HTR-8/SVneo (cell line): ENCODE measurements at places on chromosomes 12 and 14.

DNA sequence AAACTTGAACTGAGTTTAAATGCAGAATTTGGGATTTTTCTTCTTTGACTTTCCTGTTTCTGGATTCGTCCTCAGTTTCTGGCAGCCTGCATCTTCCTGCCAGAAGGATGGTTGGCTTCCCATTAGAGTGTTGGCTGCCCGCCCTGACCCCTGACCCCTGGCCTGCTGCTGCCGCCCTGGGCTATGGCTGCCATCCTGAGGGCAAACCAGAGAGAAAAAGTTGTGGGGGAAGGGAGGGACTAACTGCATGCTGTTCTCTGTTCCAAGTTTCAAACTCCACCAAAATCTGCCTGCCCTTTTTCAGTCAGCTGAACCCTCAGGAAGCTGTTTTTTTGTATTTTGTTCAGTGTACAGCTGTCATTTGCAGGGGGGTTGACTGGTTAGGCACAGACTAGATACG lies 48.4 kb downstream of the FNTB start:
- no peak for DNase-seq

GRCh38 chr14:55780156-55780946 lies 200.3 kb downstream of the KTN1 start:
- no peak for DNase-seq

DNA sequence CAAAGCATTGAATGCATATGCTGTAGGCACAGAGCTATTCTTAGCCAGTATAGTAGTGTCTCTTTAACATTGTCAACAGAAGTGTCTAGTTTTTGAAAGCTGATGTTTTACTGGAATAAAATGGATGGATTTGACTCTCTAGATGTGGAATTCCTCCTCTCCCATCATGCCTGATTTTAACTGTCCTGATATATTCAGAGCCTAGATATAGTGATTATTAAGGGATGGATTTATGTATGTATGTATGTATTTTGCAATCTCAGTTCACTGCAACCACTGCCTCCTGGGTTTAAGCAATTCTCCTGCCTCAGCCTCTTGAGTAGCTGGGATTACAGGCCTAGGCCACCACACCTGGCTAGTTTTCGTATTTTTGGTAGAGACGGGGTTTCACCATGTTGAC lies 144.8 kb upstream of the NAV3 start:
- no peak for DNase-seq

GRCh38 chr12:82430541-82431145 lies 72.3 kb downstream of the METTL25 start:
- no peak for DNase-seq

DNA sequence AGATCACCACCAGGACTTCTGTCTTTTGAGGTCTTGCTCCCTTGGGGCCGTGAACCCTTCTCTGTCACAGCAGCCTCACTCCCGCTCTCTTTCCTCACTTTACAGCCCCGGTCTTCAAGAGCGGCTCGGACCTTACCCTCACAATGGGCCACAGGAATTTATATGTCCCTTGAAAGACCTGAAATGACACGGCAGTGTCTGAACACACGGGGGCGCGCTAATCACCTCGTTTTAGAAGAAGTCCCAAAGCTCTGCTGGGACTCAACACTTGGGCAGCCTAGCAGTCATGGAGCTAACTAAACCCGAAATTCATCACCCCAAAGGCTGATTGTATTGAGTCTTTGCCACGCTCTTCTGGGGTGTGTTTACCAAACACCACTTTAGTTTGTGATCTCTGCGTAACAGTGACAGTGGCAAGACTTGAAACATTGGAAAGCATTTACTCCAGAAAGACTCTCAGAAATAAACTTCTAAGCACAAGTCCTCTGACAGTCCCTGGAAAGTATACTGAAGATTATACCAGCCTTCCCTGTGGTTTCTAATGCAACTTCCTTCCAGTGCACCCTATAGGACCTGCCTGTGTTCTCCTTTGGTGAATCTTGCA lies 29.0 kb downstream of the SERPINA11 start:
- peak; percentile 67 for DNase-seq

DNA sequence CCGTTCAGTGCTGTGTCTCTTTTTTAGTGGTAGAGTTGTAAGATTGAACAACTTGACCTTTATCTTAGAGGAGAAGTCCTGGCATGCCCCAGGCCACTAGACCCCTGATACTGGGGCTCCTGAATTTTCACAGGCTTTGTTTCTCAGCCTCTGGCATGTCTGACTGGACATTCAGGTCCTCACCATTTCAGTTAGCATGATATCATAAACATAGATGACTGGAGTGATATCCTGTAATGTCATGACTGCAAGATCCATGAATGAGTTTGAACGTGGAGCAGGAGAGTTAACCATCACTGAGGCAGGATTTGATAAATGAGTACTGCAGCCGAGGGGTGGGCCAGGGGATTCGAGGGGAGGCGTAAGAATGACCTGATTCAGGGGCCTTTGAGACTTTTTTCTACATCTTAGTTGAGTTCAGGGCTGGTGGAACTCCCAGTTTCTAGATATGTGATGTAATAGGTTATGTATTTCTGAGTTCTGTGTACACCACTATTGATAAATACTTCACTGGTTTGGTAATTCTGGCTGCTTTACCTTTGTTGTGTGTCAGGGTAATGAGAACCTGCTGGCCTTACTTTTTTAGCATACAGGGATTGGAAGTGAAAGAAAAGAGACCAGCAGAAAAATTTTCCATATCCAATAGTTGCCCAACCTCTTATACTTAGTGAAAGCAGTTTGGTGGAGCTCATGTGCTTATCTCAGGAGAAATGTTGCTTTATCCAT lies 217.0 kb downstream of the SYNE2 start:
- DNase-seq: no peak

DNA sequence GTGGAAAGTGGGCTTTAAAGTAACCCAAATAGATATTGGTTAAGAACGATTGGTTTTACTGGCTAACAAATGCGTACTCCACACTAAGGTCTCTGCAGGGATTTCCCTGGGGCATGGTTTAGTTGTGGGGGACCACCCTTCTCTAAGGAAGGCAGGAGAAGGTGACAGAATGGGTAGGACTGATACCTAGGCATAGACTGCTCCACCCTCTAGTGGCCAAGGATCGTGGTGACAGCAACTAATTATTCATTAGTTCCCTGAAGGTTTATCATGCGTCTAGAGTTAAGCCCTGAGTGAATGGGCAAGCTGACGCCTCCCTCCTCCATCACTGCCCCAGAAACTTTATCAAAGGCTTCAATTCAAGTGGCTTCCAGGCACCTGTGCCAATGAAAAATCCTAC lies 9.1 kb downstream of the FAM181A start:
- peak; percentile 41 for DNase-seq

DNA sequence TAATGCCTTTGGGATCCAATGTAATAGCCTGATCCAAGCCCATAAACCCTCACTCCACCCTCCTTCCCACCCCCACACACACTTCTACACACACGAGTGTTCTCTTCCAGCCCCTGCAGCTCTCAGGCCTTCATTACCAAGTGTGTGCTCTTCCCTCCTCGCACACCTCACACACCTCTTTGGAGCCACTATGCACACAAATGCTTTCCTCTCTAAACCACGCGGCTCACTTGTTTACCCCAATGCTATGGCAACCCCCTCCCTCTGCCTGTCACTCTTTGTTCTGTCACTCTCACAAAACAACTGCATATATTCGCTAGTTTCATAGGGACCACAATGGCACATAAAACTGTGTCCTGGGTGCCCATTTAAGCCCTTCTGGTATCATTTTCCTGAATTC lies 35.1 kb downstream of the PPP2R5E start:
- DNase-seq: no peak

DNA sequence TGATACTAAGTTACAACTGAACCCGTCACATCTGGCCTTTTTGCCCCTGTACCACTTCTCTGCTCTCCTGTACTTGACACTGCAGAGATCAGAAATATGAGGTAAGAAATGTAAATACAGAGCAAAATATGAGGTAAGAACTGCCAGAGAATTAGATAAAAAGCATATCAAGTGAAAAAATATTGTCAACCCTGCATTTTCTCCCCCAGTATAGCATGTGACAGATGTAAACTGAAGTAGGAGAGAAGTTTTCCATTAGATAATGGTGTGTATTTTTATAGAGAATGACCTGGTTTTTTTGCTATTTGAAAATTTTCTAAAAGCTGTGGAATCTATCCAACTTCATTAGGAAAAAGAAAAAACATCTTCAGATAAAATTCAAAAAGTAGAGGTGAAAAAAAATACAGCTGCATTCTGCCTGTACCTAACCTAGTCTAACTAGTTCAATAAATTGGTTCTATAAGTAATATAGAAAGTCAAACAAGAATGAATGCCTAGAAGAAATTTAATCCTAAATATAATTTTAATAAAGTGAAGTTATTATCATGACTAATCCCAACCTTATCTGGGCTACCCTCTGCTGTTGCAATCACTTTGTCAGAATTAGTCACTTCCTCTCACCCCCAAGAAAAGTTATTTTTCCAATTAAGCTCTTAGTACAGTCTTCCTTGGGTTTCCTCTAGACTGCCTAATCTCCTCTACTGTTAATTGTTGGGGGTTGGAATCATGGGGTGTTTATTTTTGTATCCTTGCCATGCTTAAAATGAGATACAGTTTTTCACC lies 210.0 kb downstream of the RASSF9 start:
- DNase-seq: peak; percentile 14

- DNase-seq: no peak
Measured at GRCh38 chr14:61866932-61867920, 105.0 kb downstream of the SNAPC1 start.

- DNase-seq: no peak
Measured at GRCh38 chr12:114666746-114667668, 17.0 kb downstream of the TBX3 start.

- DNase-seq: peak; percentile 92
Measured at GRCh38 chr12:6167327-6168280, 32.6 kb upstream of the CD9 start.

DNA sequence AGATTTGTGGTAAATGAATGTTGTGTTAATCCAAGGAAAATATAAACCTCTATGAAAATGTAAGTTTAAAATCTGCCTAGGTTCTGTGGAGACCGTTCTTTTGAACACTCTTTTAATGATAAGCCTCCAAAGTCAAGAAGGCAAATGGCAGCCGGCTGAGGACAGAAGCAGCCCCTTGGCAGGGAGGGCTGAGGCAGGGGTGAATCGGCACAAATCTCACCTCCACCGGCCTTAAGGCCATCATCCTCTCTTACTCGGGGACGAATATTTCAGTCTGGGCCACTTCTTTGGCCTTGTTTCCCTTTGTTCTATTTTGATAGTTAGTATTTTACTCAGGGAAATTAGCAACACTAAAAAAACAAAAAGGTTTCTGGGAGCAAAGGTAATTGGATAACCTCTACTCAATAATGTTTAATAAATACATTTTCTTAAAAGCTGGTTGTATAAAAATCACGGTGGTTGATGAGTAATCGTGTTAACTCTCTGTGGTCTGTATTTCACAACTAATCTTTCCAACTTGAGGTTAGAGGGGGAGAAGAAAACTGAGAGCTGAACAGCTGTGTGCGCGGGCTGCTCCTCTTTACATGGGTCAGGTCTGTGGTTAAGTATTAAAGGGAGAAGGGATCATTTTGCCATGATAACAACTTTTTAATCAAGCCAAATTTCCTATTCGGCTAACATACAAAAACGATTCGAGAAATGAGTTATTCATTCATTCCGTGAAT lies 18.6 kb downstream of the LGMN start:
- no peak for DNase-seq

DNA sequence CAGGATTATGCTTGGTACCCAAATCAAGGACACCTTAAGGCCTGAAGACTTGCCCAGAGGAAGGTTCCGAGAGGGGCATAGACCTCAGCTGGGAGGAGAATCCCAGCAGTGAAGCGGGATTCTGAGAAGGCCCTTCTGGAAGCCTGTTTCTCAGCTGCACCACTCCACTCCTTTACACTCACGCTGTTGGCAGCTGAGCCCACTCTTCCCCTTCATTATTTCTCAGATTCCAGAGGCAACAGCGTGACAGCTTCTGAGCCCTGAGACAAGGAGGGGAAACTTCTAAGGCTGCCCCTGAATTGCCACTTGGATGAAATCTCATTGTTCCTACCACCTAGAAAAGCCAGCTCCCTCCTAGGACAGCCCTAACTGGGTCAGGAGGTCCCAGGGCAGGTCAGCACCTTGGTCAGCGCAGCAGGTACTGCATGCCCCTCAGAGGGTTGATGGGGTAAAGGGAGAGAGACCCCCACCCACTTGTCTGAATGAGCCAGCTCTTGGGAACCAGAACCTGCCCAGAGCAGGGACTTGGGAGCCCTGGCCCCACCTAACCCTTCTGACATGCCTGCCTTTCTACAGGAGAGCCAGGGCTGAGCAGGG lies 53.9 kb downstream of the ISCA2 start:
- no peak for DNase-seq
